Stimulated activated CD4-positive, alpha-beta T cell treated with anti-CD3 and anti-CD28 coated beads, Interleukin-15, amount 100 ng/mL, for 1 hour (primary cell): ENCODE measurements at places on chromosomes 7 and 10.

DNA sequence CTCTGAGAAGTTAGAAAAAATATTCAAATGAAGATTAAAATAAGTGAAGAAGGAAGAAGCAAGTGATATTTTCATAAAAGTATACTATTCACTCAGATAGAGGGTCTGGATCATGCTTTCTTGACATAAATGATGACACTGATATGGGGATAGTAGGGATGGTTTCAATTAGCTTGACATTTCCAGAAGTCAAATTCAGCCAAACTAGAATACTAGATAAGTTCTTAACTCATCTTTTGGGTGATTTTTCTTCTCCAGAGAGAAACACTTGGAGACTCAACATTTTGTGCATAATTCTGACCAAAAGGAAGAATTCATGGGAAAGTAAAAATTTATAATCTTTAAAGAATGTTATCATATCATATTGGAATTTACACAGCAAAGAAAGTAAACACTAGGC lies 152.0 kb upstream of the LRGUK start:
- DNase-seq: no peak

GRCh38 chr7:7595451-7595850 lies 28.8 kb downstream of the MIOS start:
- no peak for DNase-seq

- no peak for DNase-seq
Observed at GRCh38 chr10:71177651-71178199, 34.6 kb upstream of the UNC5B start.

DNA sequence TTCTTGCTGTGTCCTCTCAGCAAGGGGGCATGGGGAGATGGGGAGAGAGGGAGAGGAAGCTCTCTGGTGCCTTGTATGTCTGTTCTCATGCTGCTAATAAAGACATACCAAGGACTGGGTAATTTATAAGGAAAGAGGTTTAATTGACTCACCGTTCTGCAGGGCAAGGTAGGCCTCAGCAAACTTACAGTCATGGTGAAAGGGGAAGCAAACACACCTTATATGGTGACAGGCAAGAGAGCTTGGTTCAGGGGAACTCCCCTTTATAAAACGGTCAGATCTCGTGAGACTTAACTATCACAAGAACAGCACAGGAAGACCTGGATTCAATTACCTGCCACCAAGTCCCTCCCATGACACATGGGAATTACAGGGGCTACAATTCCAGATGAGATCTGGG lies 464.7 kb upstream of the CELF2 start:
- no peak for DNase-seq

DNA sequence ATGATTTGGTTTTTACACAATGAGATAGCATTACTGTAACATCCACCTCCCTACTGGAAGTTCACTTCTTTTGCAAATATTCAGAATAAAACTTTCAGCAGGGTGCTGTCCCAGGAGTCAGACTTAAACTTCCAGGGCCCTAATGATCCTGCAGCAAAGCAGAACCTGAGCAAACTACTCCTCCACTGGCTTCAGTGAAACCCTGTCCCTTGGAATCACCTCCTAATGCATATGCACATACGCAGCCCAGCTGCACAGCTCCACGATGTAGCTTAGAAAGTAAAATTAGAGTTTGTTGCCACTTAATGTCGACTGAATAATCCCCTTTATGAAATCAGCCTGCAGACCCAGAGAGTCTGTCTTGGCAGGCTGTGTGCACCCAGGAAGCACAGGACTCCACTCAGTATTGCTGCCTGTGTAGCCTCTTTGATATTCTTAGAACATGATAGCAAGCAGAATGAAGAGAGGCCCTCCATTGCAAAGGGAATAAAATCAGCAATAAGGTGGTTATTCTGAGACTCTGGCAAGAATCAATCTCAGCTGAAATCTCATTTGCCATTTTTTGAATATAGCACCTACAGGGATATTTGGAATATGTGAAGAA lies 1.6 kb downstream of the NPSR1 start:
- no peak for DNase-seq

- no peak for DNase-seq
Observed at GRCh38 chr10:680146-680545, 9.3 kb downstream of the DIP2C start.

GRCh38 chr10:28432210-28432676 lies 100.7 kb upstream of the WAC start:
- no peak for DNase-seq

DNA sequence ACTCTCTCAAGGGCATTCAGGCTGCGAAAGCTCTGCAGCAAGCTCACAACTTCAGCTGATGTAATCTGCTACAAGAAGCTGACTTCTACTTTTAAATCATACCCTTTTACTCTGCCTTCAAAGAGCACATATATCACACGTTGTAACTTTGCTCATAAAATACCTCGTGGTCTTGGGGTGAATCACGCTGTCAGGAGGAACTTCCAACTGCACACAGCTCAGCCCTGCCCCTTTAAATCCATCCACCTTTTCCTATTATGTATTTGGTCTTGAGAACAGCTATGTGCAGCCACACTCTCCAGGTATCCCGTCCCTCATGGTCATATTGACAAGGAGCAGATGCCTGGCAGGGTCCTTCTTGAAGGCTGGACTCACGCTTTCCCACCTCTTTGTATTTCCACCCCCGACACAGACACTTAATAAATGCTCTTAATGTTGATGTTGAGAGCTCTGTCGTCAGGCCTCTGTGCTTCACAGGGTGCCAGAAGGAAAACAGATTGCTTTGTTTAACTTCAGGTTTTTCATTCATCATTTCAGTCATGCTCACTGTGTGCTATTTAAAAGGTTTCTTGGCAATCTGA lies 47.6 kb downstream of the ICA1 start:
- no peak for DNase-seq

DNA sequence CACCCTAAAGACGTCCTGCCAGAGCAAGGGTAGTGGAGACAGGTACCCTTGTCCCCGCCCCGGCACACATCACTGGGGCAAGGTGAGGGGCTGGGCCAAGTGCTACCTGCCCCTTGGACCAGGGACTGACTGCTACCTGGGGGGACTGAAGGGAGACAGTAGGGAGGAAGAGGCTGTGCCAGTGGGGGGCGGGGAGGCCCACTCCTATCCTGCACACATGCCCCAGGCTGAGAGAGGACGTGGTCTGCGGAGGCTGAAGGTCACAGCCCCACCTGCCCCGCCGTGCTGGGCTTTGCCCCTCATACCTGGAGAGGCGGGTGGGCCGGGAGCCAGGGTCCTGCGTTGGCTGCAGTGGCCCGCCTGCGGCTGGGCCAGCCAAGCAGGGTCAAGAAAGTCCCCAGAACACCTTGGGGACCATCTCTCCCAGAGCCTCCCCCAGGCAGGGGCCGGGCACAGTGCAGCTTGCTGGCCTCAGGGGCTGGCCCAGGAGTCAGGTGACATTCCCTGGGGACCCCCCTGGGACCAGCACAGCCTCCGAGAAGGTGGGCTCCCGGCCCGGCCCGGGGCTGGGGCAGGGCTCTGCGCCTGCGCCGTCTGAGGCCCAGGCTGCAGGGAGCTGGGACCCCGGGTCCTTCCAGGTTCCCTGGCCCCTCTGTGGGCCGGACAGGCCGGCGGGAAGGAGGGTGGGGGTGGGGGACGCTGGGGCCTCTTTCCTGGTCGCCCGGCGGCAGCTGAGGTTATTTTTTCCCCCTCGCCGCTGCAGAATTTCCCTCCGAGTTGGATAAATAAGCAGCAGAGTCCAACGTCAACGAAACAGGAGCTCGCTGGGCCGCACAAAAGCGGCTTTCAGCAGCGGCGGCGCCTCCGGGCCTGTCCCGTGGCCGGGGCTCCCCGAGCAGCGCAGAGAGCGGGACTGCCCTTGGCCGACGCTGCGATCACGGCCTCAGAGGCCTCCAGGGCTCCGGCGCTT lies 9.8 kb upstream of the FZD9 start:
- DNase-seq: no peak

DNA sequence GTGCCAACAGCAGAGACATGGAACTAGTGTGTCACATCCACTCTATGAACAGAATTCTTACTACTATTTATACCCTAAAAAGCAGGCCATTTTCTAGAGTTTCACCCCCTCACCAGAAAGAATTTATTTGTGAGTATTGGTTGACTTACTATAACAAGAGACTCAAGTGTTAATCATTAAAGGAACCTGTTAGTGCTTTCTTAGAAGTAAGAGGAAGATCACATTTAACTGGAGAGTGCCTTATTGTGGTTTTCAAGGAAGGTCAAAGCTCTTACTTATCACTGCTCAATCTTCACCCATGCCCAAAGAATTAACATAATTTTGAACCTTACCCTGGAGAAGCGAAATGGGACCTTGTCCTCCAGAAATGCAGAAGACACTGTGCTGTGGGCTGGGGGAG lies 169.3 kb upstream of the PRSS1 start:
- DNase-seq: no peak
